NCI-H2227 treated with DMSO at 0.1 percent for 48 hours (cell line): ENCODE measurements at places on chromosomes 3 and 15.

DNA sequence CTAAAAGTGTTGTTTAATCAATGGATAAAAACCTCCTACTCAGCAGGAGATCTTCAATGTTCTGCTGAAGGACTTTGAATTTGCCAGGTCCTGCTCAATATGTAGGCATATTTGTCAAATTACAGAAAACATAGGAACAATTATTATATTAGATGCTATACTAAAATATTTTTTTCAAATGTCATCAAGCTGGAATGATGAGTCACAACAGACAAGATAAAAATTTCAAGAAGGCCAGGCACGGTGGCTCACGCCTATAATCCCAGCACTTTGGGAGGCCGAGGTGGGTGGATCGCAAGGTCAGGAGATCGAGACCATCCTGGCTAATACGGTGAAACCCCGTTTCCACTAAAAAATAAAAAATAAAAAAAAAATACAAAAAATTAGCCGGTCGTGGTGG, 68.0 kb downstream of the AQP9 start:
- no peak for DNase-seq

- no peak for DNase-seq
Measured at GRCh38 chr3:181637056-181637455, 74.7 kb upstream of the SOX2 start.

DNA sequence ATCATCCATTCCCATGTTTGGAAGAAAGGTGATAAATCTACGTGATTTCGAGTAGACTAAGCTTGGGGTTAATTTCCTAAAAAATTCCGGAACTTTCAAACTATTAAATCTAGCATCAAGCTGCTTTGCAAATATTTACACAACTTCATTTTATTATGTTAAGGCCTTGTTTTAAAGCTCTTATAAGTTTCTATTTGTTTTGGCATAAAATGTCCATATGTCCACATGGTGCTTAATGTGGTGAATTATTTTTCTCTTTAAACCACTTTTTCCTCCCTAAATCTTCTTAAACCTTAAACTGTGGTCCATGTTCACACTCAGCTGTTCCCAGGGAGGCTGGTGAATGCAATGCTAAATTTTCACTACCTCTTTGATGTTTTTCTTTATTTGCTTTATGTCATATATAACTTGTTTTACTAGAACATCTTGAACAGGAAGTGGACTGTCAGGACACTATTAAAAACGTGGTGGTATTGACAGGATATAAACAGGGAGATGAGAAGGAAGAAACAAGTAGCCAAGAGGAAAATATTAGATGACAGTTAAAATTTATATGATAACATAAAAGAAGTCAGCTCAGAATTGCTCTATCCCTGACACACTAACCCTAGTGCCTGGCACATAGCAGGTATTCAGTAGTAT, 72.5 kb upstream of the AGTR1 start:
- DNase-seq, result no peak

DNA sequence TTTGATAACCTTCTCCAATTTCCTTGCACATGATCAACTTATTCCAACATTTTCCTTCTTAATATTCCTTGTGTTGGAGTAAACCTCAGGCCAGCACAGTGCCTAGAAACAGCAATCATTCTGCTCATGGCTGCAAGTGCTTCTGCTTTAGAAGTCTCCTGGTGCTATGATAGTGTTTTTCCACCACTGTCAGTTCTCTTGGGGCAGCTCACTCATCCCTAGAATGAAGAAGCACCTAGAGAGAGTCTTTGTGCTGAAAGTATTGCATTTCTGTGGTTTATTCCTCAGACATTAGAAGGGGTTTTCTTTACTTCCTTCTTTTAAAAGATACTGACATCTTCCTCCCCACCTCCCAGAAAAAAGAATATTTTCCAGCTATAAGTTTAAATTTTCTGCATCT, 183.5 kb downstream of the RYR3 start:
- DNase-seq, result no peak

DNA sequence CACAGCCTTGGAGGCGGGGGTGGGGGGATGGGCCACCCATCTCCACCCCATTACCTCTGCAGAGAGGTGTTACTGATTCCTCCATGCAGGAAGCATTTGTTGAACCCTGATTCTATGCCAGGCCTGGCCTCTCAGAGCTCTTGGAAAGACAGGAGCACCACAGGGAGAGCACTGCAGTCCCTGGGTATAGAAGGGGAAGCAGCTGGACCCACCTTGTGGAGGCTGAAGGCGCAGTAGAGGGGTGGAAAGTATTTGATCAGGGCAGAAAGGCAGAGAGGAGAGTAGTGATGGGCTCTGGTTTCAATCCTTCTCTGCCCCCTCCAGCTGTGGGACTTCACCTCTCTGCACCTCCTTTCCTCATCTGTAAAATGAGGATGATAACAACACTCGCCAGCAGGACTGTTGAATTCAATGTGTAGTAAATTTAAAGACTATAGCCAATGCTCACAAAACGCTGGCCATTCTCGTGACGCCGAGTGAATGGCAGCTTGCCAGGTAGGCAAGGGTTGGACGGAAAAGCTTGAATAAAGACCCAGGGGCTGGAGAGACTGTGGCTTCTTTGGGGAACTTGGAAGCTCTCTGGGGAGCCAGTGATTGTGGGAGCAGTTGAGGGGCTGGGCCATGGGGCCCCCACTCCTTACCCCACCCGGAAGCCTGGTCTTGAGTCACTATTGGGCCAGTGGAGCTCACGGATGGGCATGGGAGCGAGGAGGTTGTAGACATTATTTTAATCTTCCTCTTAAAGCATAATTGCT, 8.0 kb upstream of the CCDC33 start:
- DNase-seq, result peak; percentile 72

- DNase-seq, result no peak
Measured at GRCh38 chr15:72389231-72389630, 8.9 kb upstream of the TMEM202 start.

GRCh38 chr15:61915640-61916039, 144.6 kb downstream of the VPS13C start:
- no peak for DNase-seq

DNA sequence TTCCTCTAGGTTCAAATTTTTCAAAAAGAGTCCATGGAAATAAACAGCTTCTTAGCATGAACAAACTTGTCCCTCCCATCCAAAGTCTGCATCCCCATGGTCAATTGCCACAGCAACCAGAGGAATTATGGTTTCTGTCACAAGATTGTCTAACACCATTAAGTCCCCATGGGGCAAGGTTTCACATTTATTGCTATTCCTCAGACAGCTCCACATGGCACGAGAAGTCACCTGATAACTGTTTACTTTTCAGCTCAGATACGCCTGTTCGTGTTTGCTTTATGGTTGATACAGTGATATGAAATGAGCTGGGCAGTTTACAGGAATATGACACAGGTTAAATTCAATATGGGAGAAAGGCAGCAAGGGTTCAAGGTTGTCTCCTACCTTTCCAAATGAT, 37.9 kb upstream of the MUC13 start:
- no peak for DNase-seq

DNA sequence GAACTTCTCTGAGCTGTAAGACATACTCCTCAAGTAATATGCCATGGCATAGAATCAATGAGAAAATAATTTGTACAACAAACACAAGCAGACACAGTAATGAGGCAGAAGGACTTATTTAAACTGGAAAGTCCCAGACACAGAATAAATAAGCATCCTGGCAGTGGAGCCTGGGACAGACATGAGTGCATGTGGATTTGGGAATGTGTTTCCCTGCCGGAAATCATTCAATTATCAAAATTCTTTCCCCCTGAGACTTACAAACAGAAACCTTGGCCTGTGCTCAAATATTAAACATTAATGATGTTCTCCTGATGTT, 520.1 kb downstream of the ROBO1 start:
- DNase-seq, result no peak
